Esophagus mucosa (tissue), 1 donor: ENCODE measurements at places on chromosomes 2 and 18.

DNA sequence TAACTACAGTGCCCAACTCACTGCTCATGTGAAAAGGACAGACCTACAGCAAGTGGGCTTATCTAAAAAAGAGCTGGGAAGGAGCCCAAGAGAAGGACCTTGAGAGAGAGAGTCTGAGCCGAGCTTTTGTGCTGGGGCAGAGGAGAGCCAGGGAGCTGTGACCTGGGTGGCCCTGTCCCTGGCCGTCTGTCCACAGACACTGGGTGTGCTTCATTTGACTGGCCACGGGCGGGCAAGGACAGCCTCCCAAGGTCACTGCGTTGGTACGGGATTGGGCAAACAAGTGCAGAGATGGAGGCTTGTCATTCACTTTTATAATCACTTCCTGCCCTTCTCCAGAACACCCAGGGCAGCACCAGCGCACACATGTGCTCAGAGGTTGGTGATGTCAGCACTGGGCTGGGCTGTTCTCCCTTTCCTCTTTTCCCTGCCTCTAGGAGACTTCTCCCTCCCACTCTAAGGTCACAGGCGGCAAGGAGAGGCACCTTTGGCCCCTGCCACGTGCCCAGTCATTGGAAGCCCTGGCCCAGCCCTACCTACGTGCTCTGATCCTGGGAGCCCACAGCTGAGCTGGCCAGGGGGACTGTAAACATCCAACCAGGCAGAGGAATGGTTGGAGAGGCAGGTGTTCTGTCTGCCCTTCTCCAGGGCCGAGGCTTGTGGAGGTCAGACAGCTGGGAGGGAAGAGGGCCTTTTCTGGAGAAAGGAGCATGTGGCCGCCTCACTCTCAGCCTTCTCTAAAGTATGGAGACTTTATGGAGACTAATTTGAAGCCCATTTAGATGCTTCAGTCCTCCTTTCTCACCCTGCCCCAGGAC is 6.4 kb upstream of the PSD4 start:
- peak; percentile 47 for ATAC-seq

DNA sequence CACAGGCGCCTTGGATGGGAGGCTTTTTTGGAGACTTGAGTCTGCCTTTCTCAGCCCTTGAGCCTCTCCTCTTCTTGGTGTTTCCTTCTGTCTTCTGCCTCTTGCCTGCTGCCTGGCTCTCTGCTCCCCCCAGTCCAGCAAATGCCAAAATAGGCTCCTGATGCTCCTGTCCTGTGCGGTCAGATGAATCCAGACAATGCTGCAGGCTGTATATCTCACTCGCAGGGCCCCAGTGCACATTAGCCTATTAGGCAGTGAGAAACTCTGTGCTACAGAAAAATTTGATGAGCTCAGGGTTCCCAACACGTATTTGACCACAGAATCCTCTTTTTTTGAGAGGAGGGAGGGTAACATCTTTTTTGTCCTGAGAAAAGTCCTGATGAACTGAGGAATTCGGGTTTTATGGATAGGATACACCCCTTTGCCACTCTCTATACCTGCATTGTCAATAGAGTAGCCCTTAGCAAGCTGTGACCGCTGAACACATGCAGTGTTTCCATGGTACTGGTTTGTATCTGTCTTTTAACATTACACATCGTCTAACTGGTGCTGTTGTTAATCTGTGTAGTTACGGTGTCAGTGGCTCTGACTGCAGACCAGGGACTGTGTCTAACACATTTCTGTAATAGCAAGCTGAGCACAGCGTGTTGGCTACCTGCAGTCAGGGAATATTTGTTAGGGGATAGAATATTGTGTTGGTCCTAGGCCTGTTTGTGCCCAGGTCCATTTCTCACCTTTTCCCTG is 50.8 kb downstream of the FAM228A start:
- no peak for ATAC-seq

DNA sequence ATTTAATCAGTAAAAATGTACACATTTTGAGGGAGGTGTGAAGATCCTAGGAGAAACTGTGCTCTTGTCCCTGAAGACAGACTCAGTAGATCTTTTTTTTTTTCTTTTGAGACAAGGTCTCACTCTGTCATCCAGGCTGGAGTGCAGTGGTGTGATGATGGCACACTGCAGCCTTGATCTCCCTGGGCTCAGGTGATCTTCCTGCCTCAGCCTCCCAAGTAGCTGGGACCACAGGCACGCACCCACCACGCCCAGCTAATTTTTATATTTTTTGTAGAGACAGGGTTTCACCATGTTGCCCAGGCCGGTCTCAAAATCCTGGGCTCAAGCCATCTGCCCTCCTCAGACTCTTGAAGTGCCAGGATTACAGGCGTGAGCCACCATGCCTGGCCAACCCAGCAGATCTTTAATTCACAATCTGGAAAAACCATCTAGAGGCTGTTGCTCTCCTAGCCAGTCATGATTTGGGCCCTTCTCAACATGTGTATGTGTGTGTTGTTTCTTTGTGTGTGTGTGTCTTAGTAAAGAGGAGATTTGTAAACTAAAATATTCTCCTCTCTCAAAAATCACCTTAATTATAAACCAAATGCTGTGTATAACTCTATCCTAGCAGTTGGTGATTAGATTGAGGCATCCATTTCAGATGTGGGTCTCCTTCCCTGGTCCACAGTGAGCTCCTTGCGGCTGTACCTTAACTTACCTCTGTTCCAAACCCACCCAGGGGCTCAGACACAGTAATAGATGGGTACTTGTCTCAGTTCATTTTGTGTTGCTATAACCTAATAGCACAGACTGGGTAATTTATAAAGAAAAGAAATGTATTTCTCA is 3.9 kb upstream of the MYCN start:
- ATAC-seq = no peak

DNA sequence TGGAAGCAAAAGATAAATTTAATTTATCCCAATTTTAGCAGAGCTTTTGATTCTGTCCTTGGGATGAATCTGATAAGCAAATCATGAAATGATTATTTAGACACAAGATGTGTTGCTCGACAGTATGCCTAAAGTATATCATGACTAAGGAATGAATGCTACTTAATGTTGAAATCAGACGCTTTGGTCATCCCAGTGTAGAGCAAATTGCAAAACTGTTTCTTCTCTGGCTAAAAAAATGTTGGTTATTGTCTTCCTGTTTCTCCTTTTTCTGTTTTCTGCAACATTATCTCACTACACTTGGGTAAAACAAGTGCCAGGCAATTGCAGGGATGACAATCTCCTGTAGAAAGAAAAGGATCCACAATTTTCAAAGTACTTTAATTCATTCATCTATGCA is 66.4 kb downstream of the BABAM2 start:
- no peak for ATAC-seq

DNA sequence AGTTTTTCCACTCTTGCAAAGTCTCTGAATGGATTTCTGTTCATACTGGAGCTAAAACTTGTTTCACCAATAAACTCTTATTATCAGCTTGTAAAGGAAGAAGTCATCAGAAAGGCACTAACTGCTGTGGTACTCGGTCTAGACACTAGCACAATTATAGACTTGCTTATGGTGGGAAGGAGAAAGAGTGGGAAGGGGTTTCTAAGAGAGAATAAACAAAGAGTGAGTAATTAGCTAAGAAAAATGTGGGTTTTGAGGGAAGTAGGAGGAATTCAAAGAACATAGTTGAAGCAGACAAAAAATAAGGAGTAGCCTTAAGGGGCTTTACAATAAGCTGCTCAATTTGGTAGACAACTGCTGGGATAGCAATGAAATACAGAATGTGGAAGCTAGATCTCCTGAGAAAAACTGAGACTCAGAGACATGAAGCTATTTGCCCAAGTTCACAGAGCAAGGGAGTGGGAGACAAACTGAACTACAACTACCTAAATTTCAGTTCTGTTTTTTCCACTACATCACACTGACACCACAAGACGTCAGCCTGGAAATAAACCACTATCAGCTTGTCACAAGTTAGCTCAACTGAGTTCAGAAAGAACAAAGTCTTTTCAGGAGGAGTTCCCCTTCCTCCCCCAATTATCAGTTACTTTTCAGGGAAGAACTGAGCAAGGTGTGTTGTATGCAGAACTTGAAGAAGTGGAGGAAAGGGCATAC is 59.7 kb downstream of the MAP4K3 start:
- ATAC-seq = no peak

- ATAC-seq = peak; percentile 78
Measured at GRCh38 chr2:6914828-6915227, 2.4 kb upstream of the RNF144A start.

- no peak for ATAC-seq
Measured at GRCh38 chr2:204591225-204591624, 46.0 kb downstream of the PARD3B start.

GRCh38 chr2:26729311-26729710 is 34.8 kb upstream of the SLC35F6 start:
- ATAC-seq = no peak

DNA sequence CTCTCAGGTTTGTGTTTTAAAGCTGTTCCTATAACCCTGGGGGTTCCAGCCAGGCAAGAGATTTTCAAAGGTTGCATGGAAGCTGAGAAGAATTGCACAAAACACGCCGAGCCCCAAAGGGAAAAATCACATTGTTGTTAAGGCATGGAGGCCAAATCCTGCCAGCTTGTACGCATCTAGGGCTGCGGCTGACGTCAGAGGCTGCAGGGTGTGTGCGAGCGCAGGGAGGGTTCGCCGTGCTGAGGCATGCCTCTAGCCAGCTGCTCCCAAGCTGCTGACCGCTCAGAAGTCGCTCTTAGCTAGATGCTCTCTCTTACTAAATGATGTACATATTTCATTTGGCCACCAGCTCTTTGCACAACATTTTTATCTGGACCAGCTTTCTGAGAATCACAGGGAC is 191.8 kb downstream of the LPIN1 start:
- peak; percentile 100 for ATAC-seq

- ATAC-seq = peak; percentile 81
Measured at GRCh38 chr2:222424276-222424728, at the start of gene SGPP2. Gene SGPP2, plus strand, starts transcription at chr2:222424543. Its CDS starts 60 bp downstream, at chr2:222424603.

GRCh38 chr2:152627351-152627957 is 89.8 kb downstream of the PRPF40A start:
- ATAC-seq = no peak

DNA sequence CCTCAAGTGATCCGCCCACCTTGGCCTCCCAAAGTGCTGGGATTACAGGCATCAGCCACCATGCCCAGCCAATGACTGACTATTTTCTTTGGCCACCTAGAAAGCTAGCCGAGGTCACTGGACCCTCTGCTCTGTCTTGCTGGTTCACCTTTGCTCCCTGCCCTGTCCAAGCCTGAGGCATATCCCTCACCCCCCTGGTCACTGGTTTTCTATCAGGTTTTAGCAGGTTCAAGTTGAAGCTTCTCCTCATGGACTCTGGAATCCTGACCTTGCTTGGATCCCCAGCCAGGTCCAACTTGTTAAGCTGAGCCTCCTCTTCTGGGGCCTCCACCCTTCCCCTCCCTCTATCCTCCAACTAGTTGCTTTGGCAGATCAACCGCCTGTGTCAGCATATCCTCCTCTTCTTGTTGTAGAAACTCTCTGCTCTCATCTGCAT is 33.4 kb downstream of the PAX8 start:
- no peak for ATAC-seq

- ATAC-seq = no peak
Measured at GRCh38 chr2:10022966-10023662, 20.2 kb upstream of the KLF11 start.

- no peak for ATAC-seq
Measured at GRCh38 chr2:218368150-218368528, 11.5 kb downstream of the CATIP start.

- no peak for ATAC-seq
Measured at GRCh38 chr2:191569025-191569424, 108.9 kb upstream of the NABP1 start.

DNA sequence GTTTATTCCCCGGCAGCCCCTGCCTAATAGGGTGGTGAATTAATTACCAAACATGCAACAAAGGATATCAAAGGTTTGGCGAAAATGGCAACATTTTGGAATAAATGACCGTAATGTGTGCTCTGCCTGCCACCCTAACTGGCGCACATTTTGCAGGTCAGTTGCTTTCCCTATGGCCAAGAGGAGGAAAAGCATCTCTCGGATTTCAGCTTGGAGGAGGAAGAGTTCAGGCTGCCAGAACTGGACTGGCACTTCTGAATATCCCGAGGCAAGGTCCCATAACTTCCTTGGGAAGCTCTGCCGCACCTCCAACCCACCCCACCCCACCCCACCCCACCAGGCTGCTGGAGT is 37.1 kb downstream of the SLC25A52 start:
- ATAC-seq = no peak

GRCh38 chr2:165469417-165469816 is at the start of gene CSRNP3:
Gene CSRNP3, plus strand, starts transcription at chr2:165469698. Its CDS starts 125,368 bp downstream, at chr2:165595066.
- peak; percentile 96 for ATAC-seq

GRCh38 chr2:39736640-39737039 is 42.4 kb downstream of the THUMPD2 start:
- ATAC-seq = no peak

DNA sequence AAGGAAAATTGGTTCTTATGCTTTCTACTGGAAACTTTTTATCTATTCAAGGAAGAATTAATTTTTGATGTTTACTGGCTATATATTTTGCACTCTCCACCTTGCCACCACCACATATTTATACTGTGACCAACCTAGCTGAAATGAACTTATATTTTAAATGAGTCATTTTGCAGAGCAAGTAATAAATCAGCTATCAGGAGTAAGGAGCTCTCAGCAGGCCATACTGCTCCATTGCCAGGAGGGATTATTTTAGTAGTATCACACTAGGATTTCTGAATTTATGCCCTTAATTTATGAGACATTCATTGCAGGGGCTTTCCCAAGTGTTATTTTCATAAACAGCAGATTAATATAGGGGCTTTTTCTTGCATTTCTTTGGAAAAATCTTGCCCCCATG is 125.8 kb upstream of the CYP1B1 start:
- no peak for ATAC-seq

DNA sequence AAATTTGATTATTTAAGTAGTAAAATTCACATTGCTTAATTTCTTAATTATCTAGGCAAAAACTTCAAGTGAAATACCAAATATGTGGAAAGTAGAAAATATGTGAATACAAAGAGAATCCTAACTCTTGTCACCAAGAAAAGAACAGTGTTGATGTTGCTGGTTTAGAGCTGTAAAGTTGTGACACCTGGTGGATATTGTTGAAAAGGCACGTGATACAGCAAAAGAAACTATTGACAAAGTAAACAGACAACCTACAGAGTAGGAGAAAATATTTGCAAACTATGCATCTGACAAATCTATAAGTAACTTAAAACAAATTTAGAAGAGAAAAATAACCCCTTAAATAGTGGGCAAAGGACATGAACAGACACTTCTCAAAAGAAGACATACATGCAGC is 25.6 kb upstream of the ZC3H15 start:
- ATAC-seq = no peak
